RPMI7951 (cell line): ENCODE measurements at places on chromosomes 6 and 20. TPM values are rescaled to one million over a fixed set of nuclear protein-coding genes. Genes with fewer than 3 reads are reported as not detected.

The ZNF165 gene
- total RNA-seq: 0.60 and 1.1 TPM in 2 replicates

The HUS1B gene
- total RNA-seq: 0.36 and 0.98 TPM in 2 replicates

The NR2E1 gene
- 0.10 TPM in 1 of 2 replicates, not detected in the other for total RNA-seq

The MTFR2 gene
- 7.8 and 17.1 TPM in 2 replicates for total RNA-seq

The OXT gene
- total RNA-seq: not detected in 2 replicates

The COL19A1 gene
- 0.12 and 0.59 TPM in 2 replicates for total RNA-seq

The TFAP2D gene
- total RNA-seq: not detected in 2 replicates

The FAM83C gene
- total RNA-seq: not detected in 2 replicates

The RNF144B gene
- 0.10 TPM in 1 of 2 replicates, not detected in the other for total RNA-seq

The KIF3B gene
- 26.3 and 27.5 TPM in 2 replicates for total RNA-seq

The GNAS-AS1 gene
- total RNA-seq: 1.1 TPM in 2 replicates

The PRSS35 gene
- total RNA-seq: not detected in 2 replicates

The PNPLA1 gene
- total RNA-seq: not detected in 2 replicates

The PARD6B gene
- total RNA-seq: 5.5 and 6.2 TPM in 2 replicates
